Nephron progenitor cell (in vitro differentiated cells): ENCODE measurements at places on chromosomes 3 and 15.
A peak's percentile ranks its signal among the peaks of the same experiment; 100 is the strongest.

DNA sequence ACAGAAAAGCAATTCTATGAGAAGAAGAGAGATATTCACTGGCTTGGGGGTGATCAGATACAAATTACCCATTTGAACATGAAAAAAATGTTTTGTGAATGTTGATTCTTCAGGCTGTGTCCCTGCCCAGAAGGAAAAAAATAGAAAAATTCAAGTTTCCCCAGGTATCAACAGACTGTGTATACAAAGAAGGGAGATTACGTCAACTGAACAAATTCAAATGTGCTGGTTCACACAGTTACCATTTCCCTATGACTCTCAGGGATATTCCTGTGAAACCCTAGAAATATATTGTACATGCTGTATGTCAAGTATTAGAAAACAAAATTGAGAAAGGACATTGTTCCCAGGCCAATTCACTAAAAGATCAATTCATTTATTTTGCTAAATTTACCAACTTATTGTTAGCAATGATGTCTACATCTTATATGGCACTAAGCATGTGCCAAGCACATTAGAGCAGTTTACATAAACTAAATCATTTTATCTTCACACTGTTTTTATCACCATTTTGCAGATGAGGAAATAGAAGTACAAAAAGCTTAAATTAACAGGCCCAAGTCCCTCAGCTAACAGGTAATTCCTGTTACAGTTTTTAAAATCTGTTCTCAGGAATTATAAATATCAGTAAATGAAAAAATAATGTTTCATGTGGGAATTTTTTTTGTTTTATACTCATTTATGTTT is 306.7 kb upstream of the ROBO2 start:
- H3K4me1 ChIP-seq = no peaks in the 10 kb centered on the region
- H3K27ac ChIP-seq = no peak overlapping the region
- H3K27me3 ChIP-seq = no peaks in the 10 kb centered on the region
- H3K36me3 ChIP-seq = peaks cover 6% of the 10 kb centered on the region
- no peak overlapping the region for H3K4me3 ChIP-seq

- no peak for DNase-seq
- H3K4me1 ChIP-seq = peaks cover 3% of the 10 kb centered on the region
- no peak overlapping the region for H3K27ac ChIP-seq
- peaks cover 16% of the 10 kb centered on the region for H3K36me3 ChIP-seq
- H3K27me3 ChIP-seq = no peaks in the 10 kb centered on the region
These were observed 172.6 kb downstream of the PLCL2 start for GRCh38 chr3:17057321-17057720.

DNA sequence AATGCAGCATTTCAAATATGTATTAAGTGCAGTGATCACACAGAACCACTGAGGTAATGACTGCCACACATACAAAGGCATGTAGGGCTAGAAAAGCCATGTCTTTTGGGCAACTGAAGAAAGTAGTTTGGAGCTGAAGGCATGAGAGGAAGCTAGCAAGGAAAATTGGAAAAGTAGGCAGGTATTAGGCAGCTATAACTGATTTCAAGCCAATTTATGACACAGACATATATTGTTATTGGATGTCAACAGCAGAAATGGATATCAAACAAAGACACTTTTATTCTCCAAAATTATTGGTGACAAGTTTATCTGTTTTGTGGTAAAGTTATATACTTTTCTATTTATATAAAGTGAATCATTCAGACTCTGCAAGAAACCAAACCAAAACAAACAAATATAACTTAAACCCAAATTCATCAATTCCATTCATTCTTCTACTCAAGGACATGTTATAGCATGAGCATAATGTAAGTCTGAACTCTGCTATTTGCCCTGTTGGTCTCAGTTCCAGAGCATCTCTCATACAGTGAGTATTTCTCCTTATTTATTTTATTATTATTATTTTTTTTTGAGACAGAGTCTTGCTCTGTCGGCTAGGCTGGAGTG is 307.4 kb upstream of the COL8A1 start:
- DNase-seq = no peak
- H3K27ac ChIP-seq = no peak overlapping the region
- no peaks in the 10 kb centered on the region for H3K36me3 ChIP-seq

DNA sequence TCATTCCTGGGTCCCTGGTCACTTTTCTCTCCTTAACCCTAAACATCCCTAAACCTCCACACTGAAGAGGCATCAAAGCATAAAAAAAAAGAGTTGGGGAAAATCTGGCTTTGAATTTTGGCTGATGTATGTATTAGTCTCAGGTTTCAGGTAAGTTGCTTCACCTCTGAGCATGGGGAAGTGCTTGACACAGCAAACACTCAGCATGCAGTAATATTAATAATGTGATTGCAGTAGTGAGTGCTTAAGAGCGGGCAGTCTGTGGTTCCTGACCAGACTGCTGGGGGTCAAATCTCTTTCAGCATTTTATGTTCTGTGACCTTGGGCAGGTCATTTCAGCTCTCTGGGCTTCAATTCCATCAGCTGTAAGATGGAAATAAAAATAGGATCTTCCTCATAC is 467.9 kb downstream of the SOX2 start:
- no peak overlapping the region for H3K27ac ChIP-seq
- peaks cover 3% of the 10 kb centered on the region for H3K27me3 ChIP-seq
- H3K36me3 ChIP-seq = no peaks in the 10 kb centered on the region
- peaks cover 49% of the 10 kb centered on the region for H3K4me1 ChIP-seq
- DNase-seq = no peak

GRCh38 chr3:161081633-161082032 is 23.5 kb downstream of the B3GALNT1 start:
- H3K27me3 ChIP-seq = no peaks in the 10 kb centered on the region
- H3K36me3 ChIP-seq = peaks cover 13% of the 10 kb centered on the region
- H3K4me3 ChIP-seq = no peak overlapping the region
- DNase-seq = no peak
- H3K4me1 ChIP-seq = no peaks in the 10 kb centered on the region

DNA sequence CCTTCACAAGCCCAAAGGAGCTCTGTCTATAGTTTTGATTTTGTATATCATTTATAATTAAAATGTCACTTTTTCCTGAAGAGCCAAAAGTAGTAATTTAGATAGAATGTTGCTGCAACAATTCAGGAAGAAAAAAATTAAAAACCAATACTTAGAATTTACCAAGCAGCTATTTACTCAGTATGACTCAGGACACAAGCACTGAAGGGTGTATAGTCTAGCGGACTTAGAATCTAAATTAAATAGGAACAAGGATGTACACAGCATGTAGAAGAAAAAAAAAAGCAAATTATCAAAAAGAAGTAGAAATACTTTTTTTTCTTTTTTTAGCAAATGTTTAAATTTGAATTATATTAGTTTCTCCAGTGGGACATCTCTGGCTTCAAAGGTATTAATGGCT is 31.6 kb downstream of the PGBD4 start:
- H3K36me3 ChIP-seq = peaks cover 6% of the 10 kb centered on the region
- H3K4me1 ChIP-seq = no peaks in the 10 kb centered on the region
- no peak overlapping the region for H3K4me3 ChIP-seq
- H3K27ac ChIP-seq = peak overlapping the region; percentile 32

GRCh38 chr15:80160570-80161156 is 7.9 kb downstream of the FAH start:
- DNase-seq = no peak
- no peak overlapping the region for H3K4me3 ChIP-seq
- peaks cover 11% of the 10 kb centered on the region for H3K27me3 ChIP-seq

DNA sequence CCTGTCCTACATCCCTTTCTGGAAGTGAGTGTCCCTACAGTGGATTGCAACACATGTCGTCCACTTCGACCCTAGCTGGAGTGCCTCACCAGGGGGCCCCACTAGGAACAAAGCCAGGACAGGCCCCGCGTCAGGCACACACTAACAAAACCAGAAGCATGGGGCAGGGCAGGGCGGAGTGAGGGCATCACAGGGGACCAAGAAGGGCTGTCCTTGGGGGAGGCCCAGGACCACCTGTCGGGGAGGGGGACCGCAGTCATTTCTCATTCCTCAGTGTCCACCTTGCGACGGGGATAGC is 21.9 kb downstream of the IDH2 start:
- no peak overlapping the region for H3K4me3 ChIP-seq
- no peak for DNase-seq
- peaks cover 11% of the 10 kb centered on the region for H3K4me1 ChIP-seq
- H3K36me3 ChIP-seq = peaks cover 27% of the 10 kb centered on the region

DNA sequence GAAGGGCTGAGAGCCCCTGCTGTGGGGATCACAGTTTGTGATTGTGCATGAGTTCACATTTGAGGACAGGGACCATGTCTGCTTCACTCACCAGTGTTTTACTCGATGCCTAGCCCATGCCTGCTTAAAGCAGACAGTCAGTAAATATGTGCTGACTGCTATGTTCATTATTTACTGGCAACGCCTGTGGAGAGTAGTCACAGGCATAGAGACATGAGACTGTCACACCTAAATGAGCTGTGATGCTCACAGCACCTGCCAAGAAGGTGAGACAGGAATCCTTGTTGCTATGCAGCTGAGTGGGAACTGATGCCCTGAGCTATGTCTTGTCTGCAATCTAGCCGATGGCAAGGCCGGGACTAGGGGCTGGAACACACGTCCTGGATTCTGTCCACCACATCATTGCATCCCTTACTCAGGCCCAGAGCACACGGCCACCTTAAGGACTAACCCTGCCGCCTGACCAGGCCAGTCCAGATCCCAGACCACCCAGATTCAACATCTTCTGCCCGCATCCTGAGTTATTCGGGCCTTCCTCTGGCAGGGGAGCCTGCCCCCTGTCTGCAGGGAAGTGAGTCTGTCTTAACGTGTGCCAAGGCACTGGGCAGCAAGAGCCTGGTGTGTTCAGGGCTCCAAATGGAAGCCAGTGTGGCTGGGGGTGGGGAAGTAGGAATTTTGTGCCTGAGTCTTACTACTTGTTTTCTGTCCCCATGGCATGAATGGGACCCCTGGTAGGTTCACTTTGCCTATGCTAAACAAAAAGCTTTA is 44.8 kb downstream of the FGD5 start:
- H3K4me3 ChIP-seq = no peak overlapping the region
- H3K36me3 ChIP-seq = no peaks in the 10 kb centered on the region
- H3K27ac ChIP-seq = no peak overlapping the region
- peaks cover 16% of the 10 kb centered on the region for H3K4me1 ChIP-seq

DNA sequence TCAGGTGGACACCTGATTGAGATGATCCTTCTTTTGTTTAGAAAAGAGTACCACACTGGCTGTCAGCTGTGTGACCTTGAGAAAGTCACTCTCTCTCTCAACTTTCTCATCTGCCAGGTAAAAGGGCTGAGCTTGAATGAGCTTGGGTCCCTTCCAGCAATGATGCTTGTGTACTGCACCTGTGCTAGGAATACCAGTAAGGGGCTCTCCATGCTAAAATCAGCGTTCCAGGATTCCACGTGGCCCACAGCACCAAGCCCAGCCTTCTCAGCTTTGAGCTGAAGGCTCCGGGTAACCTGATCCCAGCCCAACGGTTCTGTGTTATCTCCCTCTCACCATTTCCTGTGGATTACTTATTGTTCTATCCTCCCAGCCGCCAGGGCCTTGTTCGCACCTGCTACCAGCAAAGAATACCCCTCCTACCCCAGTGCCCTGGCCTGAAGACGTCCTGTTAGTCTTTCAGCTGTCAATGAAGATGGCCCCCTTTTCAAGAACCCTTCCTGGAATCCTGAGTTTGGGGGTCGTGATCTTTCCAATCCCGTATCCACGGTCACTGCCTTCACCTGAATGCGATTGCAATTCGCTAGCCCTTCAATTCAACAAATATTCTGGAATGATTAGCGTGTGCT is 54.2 kb upstream of the CGNL1 start:
- no peak for DNase-seq
- peak overlapping the region; percentile 92 for H3K27ac ChIP-seq
- no peak overlapping the region for H3K4me3 ChIP-seq
- H3K36me3 ChIP-seq = no peaks in the 10 kb centered on the region
- H3K4me1 ChIP-seq = peaks cover 47% of the 10 kb centered on the region

DNA sequence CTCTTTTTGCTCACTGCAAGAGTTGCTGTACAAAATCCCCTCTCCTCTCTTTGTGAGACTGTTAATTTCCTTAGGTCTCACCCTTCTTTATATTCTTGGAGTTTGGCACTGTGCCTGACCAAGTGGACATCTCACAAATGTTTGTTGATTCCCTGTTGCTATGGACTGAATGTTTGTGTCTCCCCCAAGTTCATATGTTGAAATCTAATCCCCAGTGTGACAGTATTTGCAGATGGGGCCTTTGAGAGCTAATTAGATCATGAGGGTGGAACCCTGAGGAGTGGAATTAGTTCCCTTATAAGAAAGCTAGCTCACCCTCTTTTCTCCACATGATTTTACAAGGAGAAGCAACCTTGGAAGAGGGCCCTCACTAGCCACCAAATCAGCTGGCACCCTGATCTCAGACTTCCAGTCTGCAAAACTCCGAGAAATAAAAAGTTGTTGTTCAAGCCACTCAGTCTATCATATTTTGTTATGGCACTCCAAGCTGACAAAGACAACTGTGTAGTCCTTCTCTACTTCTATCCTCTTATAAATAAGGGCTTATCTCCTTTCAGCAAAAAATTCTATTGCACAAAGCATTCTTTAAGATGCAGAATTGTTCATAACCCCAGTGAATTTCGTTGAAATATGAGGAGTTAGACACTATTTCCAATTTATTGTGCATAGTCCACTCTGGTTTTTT is 65.5 kb upstream of the NPHP3 start:
- no peak overlapping the region for H3K27ac ChIP-seq
- peaks cover 3% of the 10 kb centered on the region for H3K27me3 ChIP-seq

GRCh38 chr15:69848551-69849231 is 249.0 kb downstream of the TLE3 start:
- H3K4me1 ChIP-seq = peaks cover 30% of the 10 kb centered on the region
- H3K27me3 ChIP-seq = peaks cover 22% of the 10 kb centered on the region
- H3K36me3 ChIP-seq = no peaks in the 10 kb centered on the region
- H3K27ac ChIP-seq = no peak overlapping the region
- DNase-seq = no peak

- no peak for DNase-seq
- no peak overlapping the region for H3K4me3 ChIP-seq
- H3K27ac ChIP-seq = no peak overlapping the region
- peaks cover 11% of the 10 kb centered on the region for H3K27me3 ChIP-seq
- H3K36me3 ChIP-seq = no peaks in the 10 kb centered on the region
These were observed 140.0 kb upstream of the MB21D2 start for GRCh38 chr3:193057616-193058015.

- H3K36me3 ChIP-seq = peaks cover 33% of the 10 kb centered on the region
- H3K27me3 ChIP-seq = peaks cover 6% of the 10 kb centered on the region
- H3K4me1 ChIP-seq = peaks cover 21% of the 10 kb centered on the region
- peak overlapping the region; percentile 75 for H3K27ac ChIP-seq
- H3K4me3 ChIP-seq = peak overlapping the region; percentile 97
These were observed 737 bp downstream of the JAGN1 start for GRCh38 chr3:9891072-9891622.

DNA sequence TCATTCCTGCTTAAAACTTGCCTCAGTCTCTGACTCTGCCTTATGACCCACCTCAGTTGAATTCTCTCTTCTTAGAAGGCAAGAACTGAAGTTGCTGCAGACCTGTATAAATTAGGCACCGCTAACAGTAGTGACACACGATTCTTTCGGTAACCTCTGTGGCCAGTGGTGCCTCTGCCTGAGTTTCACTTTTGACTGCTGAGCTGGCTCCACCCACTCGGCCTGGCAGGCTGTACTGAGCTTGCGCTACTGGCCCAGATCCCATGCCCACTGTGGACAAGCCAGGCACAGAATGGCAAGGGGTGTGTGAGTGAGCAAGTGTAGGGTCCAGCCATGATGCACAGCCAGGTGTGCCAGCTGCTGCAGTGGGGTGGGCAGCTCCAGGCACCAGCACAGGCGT is 19.1 kb upstream of the EIF1B start:
- H3K4me1 ChIP-seq = peaks cover 4% of the 10 kb centered on the region
- H3K36me3 ChIP-seq = no peaks in the 10 kb centered on the region
- H3K4me3 ChIP-seq = no peak overlapping the region
- no peak for DNase-seq
- H3K27ac ChIP-seq = no peak overlapping the region

GRCh38 chr15:49387471-49387870 is 35.6 kb upstream of the FGF7 start:
- H3K27me3 ChIP-seq = no peaks in the 10 kb centered on the region
- no peak for DNase-seq
- H3K27ac ChIP-seq = no peak overlapping the region
- H3K36me3 ChIP-seq = no peaks in the 10 kb centered on the region
